ENCODE measurements at places on chromosomes 3 and 15. TPM values are rescaled to one million over a fixed set of nuclear protein-coding genes. Genes with fewer than 3 reads are reported as not detected.

- no peak for DNase-seq
These were observed 228.9 kb downstream of the SNRPN start for GRCh38 chr15:25183581-25184251.

GRCh38 chr3:194667363-194667762 is 4.6 kb downstream of the LSG1 start:
- DNase-seq = no peak

Gene TMEM39A
- 60.1 TPM for polyA plus RNA-seq

GRCh38 chr3:72105306-72105705 is 320.4 kb upstream of the PROK2 start:
- no peak for DNase-seq

Gene C3orf85
- 19.6 TPM for polyA plus RNA-seq

Gene ROBO2
- 86.6 TPM for polyA plus RNA-seq
